ENCODE measurements at places on chromosomes 11 and 22.
A peak's percentile ranks its signal among the peaks of the same experiment; 100 is the strongest.

DNA sequence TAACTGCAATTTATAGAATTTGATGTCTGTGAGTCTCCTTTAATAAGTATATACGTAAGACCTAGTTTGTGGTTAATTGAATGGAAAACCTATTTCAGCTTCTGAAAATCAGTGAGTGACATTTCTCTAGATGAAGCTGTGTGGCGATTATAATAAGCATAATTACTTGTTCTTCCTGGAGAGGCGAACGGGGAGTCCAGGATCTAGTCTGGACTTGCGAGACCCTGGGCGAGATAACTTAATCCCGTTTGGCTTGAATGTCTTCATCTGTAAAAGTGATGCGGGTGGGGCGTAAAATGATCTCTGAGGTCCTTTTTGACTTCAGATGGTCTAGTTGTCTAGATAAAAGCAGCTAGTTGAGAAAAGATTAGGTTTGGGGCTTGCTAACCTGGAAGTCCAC, 1.1 kb downstream of the PRRG4 start:
- no peak for DNase-seq

DNA sequence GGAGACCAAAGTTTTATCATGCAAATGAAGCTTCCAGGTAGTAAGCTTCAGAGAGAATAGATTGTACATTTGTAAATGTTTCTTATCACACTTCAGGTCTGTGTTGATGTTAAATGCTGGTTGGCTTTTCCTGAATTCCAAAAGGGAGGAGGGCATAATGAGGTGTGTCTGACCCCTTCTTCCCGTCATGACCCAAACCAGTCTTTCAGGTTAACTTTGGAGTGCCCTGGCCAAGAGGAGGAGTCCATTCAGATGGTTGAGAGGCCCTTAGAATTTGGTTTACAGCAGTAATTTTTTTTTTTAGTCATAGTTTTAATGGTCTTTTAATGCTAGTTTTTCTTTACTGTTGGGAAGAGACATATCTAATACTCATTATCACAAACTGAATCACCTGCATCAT, 2.5 kb downstream of the OR6X1 start:
- no peak for DNase-seq

DNA sequence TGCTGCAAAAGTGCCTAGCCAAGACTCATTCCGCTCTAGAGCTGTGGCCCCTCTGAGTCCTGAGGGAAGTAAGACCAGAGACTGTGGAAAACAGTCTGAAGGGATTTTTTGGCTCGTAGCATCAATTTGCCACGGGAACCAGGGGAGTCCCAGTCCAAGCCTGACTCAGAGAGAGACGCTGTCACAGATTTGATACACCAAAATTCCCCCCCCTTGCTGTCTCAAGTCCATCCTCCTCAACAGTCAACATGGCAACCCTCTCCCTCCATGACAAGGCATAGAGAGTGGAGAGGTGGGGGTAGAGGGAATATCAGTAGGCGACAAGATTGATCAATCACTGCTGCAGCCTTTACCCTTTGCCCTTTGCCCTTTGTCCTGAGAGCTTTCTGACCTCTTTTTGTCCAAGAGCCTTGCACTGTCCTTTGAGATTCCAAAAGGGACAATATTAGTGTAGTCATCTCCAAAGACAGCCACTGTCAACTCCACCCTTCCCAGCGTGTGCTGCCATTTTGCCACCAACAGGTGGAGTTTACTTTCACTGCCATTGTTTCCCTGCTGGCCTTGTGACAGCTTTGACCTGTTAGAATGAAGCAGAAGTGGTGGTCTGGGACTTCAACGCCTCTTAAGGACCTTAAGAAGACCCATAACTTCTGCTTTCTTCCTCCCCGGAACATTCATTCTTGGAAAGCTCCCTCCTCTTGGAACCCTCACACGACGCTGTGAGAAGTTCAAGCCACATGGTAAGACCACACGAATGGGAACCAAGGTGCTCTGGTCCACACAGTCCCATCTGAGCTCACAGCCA, 7.3 kb downstream of the SLC15A3 start:
- no peak for DNase-seq

- DNase-seq: no peak
Observed at GRCh38 chr11:4672470-4672869, 25.2 kb downstream of the OR51E2 start.

DNA sequence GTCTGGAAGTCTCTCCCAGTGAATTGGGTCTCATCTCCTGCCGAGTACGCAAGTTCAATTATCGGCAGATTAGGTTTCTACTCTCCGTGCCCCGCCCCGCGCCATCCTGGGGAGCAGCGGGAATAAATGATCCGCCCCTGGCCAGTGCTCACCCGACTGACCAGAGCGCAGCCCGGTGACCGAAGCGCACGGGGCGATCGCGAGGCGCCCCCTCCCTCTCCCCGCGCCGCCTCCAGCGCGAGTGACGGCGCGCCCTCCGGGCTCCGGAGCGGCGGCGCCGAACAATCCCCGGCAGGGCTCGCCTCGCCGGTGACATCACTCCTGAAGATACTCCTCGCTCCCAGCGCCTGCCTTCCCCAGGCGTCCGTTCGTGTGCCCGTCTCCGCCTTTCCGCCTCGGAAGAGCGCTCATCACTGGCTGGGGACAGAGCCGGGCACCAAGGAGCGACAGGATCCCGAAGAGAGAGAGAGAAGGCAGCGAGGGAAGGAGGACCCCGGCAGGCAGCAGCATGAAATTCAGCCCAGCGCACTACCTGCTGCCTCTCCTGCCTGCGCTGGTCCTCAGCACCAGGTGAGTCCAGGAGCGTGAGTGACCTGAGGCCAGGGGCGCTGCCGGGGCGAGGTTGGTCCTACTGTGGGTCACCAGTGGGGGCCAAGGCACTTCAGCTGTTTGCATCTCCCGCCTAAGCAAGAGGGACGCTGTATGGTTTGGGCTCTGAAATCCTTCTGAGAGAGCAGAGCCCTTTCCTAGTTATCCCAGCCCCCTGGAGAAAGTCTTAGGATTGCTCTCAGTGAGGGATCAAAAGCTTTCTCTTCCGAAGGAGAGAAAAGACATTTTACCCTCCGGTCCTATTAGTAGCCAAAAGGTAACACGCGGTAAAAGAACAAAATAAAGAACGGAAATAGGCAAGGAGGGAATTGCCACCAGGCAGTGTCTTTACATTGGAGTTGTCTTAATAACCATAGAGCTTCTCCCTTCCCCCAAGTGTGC, at the start of gene LUZP2:
Gene LUZP2, plus strand, starts transcription at position 318 of the 990 bp plus-strand sequence.
- no peak for DNase-seq

GRCh38 chr22:41939981-41940831, 6.7 kb downstream of the CENPM start:
- DNase-seq: peak; percentile 99

DNA sequence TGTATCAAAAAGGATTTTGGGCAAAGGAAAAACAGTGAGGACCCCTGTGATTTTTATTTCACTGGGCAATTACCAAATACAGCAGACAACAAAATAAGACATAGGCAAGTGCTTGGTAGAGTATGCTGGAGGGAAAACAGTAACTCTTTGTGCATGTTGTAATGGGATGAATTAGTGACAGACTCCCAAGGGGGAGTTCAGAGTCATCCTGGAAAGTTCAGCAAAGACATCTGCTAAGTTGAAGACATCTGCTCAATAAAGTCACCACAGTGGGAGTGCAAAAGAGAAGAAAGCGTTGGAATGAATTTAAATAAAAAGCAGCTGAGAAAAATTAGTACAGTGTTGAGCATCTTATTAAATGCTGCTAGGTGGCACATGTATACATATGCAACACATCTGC, 378.8 kb upstream of the ISX start:
- no peak for DNase-seq

- DNase-seq: no peak
Observed at GRCh38 chr11:98740321-98740720, 280.4 kb upstream of the CNTN5 start.

DNA sequence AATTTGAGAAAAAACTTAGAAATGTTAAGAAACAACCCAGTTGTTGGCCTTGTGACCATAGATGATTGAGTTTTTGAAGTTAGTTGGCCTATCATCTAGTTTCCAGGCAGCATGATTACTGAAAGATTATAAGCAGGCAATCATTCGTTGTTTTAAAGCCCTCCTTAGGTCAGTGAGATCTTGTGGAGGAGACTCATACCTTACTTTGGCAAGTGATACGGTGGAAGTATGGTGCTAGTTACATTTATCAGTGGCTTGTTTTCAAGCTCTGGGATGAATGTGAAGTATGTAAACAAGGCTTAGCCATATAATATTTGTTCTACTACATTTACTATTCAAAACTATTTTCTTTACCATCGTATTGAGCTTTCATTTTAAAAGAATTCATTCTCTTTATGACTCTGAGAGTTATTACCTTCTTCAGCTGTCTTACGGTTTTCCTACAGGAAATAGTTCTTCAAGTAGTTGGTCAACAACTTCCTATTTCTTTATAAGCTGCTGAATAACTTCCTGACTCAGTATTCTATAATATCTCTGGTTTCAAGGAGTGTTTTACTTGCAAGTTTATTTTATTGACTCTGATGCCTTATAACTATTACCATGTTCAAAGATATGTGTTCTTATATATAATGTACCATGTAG, 7.3 kb downstream of the YAP1 start:
- DNase-seq: no peak

DNA sequence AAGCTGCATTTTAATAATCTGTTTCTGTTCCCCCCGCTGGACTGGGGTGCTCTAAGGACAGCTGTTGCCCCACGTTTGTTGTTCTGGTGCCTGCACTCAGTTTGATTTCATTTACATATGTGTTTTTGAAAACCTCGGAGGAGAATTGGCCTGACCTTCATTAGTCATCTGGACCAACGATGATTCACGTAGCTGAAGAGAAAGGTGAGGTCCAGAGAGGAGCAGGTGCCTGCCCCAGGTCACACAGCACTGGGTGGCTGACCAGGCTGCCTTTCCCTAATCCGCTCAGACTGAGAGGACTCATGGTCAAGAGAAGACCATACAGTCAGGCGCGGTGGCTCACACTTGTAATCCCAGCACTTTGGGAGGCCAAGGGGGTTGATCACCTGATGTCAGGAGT, 3.8 kb downstream of the CSDC2 start:
- no peak for DNase-seq

GRCh38 chr11:62614275-62614674, 1.2 kb downstream of the ROM1 start:
- DNase-seq: no peak

GRCh38 chr11:45155058-45155551, 8.7 kb downstream of the PRDM11 start:
- DNase-seq: no peak

- DNase-seq: no peak
Observed at GRCh38 chr22:27228771-27229170, 571.4 kb downstream of the MIAT start.

DNA sequence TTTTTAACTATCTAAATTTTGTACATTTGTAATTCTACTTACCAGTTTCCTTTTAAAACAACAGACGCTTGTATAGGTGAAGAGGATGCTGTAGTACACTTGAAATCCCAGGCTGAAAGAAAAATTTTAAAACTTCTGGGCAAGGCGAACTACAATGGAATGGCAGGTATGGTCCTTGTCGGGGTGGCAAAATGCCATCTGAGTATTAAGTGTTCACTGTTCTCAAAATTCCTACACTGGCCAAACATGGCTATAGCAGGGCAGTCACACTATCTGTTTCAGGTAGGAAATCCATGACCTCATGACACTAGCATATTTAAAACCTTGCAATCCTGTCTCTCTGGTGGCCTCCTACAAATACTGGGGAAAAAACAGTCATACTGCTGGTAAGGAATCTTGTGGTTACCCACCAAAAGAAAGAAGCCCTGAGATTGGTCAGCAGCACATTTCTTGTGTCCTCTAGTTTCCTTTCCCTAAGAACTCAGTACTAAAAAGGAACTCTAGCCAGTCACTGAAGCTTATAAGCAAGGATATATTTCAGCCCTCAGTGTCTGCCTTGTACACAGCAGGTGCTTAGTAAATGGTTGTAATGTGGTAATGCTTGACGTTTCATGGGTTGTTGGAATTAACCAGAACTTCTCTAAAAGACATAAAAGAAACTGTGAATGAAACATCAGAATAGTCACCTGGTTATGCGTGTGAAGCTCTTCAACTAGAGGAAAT, 5.2 kb upstream of the ZC3H12C start:
- no peak for DNase-seq

GRCh38 chr22:44242946-44243724, 62.4 kb downstream of the PARVG start:
- DNase-seq: no peak

DNA sequence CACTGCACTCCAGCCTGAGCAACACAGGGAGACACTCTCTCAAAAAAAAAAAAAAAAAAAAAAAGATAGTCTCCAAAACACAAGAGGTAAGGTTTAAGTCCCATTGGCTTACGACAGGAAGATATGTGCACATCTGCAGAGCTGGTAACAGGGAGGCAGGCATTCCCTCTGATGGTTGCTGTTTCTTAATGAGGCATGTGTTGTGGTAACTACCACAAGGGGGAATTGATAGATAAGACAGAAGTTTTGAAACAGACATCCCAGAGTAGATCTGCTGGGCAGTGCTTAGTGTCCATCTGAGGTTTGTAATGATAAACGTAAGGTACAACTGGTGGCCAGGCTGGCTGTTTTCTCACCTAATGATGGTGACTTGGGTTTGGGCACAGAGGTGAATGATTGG, 4.7 kb downstream of the EIF1AD start:
- DNase-seq: no peak

- no peak for DNase-seq
Observed at GRCh38 chr11:60946601-60947264, 5.2 kb downstream of the SLC15A3 start.

GRCh38 chr22:47083379-47083986, 321.0 kb downstream of the TBC1D22A start:
- no peak for DNase-seq

GRCh38 chr11:92838759-92839310, 130.6 kb upstream of the MTNR1B start:
- no peak for DNase-seq

DNA sequence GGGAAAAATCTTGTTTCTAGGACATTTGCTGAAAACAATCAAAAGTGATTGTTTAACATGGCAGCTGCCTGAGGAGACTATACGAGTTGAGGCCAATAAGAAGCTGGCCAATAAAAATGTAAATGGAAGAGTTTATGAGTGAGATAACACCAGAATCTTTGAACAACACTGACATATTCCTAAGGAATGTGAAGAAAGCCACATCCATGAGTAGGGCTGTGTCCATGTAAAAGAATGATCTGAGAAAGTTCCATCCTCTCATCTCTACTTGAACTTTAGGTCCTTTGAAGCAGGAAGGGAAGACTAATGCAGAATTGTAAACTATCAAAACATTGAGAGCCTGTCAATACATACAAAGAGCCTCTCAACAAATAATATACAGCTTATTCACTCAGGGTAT, 6.9 kb upstream of the CHORDC1 start:
- DNase-seq: no peak

DNA sequence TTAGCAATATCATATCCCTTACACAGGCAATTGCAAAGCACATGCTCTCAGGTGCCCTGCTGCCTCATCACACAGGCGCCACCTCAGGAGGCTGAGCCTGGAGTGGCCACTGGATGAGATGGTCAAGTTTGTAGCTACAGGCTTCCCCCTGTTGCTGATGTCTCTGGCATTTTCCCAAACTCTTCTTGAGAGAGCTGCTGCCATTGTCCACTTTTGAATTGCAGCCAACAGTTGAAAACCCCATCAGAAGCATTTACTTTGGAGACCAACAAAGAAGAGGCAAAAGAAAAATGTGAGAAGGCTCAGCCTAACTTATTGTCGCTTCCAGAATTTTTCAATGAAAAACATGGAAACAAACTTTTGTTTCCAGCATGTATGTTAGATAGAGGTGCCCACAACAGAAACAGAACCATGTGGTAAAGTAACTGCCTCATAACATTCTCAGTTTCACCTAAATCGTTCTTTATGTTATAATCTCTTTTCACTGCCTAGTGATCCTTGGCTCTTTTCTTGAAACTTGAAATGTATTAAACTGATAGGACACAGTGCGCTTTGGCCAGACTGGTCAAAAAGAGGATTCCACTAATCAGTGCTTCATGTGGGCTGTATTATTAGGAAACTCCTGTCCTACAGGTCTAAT, 47.6 kb upstream of the OR8B8 start:
- no peak for DNase-seq

All from GM12864 (cell line).